ENCODE measurements at places on chromosomes 5 and 9. TPM values are rescaled to one million over a fixed set of nuclear protein-coding genes. Genes with fewer than 3 reads are reported as not detected.

GRCh38 chr5:115262011-115262320, 711 bp downstream of the PGGT1B start:
- DNase-seq, result no peak

- DNase-seq, result no peak
Measured at GRCh38 chr5:159324102-159324755, 6.1 kb downstream of the IL12B start.

DNA sequence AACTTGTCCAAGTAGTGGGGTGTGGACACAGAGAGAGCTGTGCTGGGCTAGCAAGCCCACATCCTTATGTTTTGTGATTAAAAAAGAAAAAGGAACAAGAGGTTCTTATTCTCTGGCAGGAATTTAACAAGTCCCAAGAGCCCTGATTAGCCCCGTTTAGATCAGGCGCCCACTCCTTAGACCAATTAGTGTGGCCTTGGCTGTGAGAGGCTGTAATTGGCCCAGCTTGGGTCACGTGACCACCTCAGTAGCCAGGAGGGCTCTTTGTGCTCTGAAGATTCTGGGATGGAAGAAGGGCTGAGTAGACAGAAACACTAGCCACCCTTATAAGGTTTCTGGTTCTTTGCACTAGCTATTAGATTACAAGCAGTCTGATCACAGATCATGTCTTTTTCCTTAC, 31.1 kb downstream of the GCNT4 start:
- no peak for DNase-seq

GRCh38 chr9:125103770-125104460, 39.4 kb downstream of the SCAI start:
- no peak for DNase-seq

GRCh38 chr5:88955403-88955802, 72.4 kb upstream of the MEF2C start:
- no peak for DNase-seq

DNA sequence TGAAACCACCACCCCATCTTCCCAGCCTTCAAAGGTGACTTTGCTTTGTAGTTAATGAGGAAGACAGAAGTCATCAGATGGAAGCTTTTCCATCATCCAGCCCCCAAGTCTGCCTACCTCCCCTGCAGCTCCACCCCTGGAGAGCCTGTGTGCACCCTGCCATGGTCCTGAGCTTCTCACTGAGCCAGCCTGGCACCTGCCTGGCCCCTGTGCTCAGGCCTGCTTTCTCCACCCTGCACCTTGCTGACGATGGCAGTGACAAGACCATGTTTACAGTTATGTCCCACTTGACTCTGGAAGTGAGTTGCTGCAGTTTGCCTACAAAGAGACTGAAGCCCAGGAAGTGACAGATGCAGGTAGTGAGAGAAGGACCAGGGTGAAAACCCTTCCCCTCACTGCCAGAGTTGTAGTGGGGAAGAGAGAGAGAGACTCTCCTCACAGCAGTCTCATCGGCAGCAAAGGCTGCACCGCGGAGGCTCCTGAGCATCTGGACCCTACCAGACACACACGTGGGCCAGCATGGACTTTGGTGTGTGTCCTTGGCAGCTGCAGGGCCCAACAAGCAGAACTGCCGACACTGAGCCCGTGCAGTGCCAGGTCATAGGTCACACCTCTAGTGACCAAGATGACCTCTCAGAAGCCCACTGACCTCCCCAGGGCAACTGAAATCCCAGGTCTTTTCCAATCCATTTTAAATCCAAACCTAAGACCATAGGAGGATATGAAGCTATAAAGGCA, 107.1 kb downstream of the CACNA1B start:
- DNase-seq, result no peak

- DNase-seq, result no peak
Measured at GRCh38 chr5:105803431-105803830, 1867.3 kb downstream of the EFNA5 start.

DNA sequence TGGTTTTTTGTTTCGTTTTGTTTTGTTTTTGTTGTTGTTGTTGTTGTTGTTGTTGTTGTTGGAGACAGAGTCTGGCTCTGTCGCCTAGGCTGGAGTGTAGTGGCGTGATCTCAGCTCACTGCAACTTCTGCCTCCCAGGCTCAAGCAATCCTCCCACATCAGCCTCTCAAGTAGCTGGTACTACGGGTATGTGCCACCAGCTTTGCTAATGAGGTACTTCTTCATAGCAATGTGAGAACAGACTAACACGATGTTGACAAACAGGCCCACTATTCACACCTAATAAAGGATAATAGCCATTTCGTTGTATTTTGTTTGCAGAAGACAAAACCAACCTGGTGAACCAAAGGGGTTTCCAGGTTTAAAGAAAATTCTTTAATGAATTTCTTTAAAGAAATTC, 130.9 kb downstream of the DIRAS2 start:
- DNase-seq, result no peak

- DNase-seq, result no peak
Measured at GRCh38 chr9:93346231-93347112, 105.0 kb upstream of the FAM120A start.

DNA sequence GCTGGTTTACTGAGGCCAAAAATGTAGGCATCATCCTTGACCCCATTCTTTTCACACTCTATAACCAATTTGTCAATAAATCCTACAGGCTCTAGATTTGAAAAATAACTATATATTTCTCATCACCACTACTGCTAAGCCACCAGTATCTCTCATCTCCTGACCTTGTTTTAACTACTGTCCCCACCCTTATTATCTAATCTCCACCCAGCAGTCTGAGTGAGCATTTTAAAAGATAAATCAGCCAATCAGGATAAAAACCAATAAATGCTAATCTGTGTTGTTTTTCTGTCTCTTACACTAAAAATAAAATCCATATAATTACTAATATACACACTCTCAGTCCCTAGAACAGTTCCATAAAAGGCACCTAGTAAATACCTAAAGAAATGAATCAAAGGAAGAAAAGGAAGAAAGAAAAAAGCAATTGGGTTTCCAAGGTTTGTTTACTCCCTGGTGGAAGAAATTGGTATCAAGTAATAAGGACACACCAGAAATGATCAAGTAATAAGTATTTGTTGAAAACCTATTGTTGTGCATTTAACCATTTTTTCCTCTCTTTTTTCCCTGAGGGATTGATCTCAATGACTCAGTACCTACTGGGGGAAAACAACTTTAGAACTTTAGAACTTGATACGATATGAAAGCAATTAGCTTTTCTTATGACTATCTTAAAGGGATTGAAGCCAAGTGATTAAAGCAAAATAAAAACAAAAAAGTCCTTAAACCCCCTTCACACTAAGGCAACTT, 19.3 kb downstream of the MRPS27 start:
- DNase-seq, result no peak

- DNase-seq, result no peak
Measured at GRCh38 chr9:38432922-38433510, 8.8 kb upstream of the IGFBPL1 start.

DNA sequence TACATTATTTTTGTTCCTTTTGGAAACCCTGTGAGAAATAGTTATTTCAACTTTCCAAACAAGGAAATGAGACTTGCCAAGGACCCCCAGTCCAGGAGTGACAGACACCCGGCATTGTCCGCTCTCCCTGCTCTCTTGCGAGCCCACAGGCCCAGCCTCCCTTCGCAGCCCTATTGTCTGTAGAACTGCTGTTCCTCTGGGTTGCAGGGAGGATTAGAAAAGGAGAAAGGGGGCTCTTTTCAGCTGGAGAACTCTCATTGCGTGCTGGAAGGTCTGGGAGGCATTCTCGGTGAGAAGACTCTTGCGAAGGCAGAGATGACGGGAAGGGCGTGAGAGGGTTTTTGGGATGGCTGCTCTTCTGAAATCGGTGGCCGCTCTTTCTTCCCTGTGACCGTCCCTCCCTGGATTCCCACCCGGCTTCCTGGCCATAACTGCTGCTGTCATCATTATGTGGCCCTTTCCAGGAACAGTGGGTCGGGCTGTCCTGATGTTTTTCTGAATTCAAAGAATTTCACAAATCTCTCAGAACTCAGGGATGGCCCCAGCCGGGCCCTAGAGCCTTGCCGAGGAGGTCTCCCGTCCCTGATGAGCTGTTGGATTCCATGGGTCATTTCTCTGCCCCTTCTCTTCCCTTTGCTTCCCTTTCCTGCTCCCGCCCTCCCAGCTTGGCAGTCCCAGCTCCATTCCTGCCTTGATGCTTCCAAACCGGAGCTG, 29.8 kb downstream of the STC2 start:
- no peak for DNase-seq

DNA sequence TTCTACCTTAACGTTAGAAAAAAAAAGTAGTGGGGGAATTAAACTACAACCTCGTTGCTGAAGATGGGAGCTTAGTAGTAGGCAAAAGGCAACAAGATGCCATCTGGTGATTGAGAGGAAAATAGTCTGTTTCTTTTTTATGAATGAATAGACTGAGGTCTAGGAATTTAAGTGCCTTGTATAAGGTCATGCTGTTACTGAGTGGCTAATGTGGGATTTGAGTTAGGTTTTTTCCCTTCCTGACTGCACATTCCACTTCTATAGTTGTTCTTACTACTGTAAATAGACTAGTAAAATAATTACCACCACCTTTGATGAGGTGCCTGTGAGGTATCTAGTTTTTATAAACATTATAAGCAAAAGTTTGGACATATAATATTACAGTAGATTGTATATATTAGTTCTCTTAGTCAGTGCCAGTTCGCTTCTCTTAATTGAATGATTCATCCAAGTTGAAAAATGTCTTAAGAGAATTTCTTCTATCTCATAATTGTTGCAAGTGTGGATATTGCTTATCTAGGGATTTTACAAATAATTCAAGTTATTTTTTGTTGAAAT, 19.1 kb downstream of the FSD1L start:
- DNase-seq, result no peak

GRCh38 chr5:83220331-83220730, 143.0 kb downstream of the XRCC4 start:
- DNase-seq, result no peak

- no peak for DNase-seq
Measured at GRCh38 chr5:39238366-39239105, 19.2 kb upstream of the FYB1 start.

DNA sequence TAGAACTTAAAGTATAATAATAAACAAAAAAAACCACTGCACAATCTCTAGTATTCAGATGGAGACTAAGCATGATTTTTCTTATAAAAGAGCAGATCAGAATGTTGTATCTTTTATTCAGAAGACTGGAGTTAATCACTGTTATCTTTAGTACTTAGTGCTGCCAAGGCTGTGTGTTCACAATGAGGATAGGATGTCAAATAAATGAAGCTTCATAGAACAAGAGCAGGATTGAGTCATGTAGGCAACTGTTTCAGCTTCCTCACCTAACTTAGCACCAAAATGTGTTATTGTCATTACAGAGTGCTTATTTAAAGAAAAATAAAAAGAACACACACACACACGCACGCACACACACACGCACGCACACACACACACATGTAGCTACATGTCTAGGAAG, 58.1 kb upstream of the CDKN2B start:
- DNase-seq, result no peak

DNA sequence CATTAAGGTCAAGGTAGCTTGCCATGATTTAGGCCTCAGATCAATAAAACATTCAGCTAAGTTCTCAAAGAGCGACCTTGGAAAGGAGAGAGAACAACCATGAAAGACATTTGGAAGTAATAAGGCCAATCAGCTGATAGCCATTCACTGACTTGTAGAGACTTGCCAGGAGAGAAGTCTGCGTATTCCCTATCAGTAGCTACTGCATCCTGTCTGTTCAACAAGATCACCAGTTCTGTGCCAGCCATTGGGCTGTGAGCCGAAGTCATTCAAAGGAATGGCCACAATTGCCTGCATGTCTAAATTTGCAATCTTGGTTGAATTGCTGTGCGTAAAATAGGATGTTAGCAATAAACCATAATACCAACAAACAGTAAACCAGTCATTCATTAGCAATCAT, 219.8 kb downstream of the FBXL7 start:
- DNase-seq, result no peak

DNA sequence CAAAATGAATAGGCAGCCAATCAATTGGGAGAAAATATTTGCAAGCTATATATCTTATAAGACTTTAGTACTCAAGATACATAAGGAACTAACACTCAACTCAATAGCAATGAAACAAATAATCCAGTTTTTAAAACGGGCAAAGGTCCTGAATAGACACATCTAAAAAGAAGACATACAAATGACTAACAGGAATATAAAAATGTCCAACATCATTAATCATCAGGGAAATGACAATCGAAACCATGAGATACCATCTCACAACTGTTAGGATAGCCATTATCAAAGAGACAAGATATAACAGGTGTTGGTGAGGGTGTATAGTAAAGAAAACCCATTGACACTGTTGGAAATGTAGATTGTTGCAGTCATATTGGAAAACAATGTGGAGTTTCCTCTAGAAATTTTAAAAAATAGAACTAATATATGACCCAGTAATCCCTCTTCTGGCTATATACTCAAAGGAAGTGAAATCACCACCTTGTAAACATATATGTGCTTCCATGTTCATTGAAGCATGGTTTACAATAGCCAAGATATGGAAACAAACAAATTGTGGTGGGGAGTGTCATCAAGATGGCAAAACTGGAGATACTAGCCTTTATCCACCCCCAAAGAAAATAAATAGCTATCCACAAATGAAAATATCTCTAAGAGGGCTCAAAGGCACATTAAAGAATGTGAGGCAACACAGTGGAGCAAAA, 13.9 kb upstream of the BTNL3 start:
- DNase-seq, result no peak

GPR151 gene
- under 0.01 TPM for total RNA-seq

MAP1B gene
- total RNA-seq, result 1.6 TPM

GFI1B gene
- 0.61 TPM for total RNA-seq
